ENCODE measurements at places on chromosomes 4 and X.
A peak's percentile ranks its signal among the peaks of the same experiment; 100 is the strongest.

DNA sequence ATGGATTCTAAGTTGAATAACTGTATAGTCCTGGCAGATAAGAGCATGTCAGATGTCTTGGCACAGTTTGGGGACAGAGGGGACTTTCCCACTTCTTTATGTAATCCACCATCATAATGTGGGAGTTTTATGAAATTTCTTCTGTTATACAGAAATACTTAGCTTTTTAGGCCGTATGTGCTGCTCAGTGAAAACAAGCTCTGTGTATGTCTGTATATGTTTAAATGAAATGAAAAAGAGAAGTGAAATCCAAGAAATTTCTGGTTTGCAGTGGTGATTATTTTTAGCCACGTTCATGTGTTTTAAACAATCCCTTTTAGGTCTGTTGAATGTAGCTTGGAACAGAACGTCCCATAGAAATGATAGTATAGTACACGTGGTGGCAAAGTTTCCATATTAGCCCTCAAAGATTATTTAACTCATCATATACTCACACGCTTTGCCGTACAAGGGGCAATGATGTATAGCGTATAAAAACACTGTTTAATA is 41.0 kb downstream of the GAB1 start:
- DNase-seq, result no peak

GRCh38 chr4:166341992-166342391 is 469.0 kb downstream of the TLL1 start:
- no peak for DNase-seq

GRCh38 chr4:139969635-139970266 is 184.2 kb downstream of the MAML3 start:
- no peak for DNase-seq

DNA sequence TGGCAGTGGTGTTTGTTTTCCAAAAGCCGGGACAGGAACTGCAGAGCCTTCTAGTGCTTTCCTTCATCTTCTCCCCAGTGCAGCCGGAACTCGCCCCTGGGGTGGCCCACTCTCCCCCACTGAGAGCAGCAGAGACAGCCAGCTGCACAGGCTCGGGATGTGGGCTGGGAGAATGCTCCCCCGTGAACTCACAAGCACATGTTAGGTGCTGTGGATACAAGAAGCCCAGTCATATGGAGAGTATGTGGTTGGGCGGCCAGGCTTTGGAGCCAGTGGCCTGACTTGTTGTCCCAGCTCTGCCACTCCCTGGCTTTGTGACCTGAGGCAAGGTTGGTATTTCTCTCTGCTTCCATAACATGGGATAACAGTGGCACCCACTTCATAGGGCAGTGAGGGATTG is 9.4 kb upstream of the KIAA0232 start:
- no peak for DNase-seq

DNA sequence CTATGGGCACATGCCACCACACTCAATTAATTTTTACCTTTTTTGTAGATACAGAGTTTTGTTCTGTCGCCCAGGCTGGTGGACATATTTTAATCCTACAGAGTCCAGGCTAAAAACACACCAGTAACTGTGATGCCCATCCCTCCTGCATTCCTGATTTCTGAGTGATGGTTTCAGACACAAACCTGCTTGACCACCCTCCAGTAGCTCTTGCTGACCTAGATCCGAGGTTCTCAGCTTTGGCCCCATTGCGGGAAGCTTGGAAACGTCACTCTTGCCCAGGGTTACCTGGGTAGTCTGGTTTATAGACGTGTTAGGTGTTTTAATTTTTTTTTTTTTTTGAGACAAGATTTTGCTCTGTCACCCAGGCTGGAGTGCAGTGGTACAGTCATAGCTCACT is 7.5 kb downstream of the CD99 start:
- DNase-seq, result no peak

DNA sequence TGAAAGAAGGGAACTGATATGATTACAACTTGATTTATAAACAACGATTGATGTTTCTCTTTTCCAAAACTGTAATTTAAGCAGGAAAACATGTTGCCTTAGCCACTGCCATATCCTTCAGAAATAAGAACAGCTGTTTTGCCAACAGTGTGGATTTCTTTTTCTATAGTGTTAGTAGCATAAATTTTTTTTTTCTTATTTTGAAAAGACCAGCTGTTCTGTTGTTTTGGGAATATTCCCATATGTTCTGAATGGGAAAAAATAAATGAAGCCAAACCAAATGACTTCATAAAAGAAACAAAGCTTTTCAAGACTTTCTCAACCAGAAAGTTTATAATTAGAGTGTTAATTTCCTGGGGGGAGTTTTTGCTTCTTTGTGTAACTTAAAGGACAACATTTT is 83.9 kb upstream of the ARHGAP24 start:
- DNase-seq, result no peak

- DNase-seq, result peak; percentile 3
Observed at GRCh38 chr4:54433686-54434085, 204.6 kb downstream of the PDGFRA start.

DNA sequence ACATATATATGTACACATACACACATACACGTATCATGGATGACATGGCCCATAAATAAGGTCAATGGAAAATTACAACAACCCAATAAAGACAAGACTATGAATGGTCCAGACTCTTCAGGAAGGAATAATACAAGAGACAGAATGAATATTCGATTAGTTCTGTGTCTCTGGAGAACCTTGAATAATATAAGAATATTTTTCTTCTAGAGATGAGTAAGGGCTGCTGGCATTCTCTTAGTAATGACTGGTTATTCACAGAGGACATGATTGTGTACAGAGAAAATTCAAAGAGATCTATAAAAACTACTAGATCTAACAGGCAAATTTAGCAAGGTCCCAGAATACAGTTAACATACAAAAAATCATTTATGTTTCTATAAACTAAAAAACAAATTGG is 23.3 kb downstream of the SPIN4 start:
- DNase-seq, result no peak

DNA sequence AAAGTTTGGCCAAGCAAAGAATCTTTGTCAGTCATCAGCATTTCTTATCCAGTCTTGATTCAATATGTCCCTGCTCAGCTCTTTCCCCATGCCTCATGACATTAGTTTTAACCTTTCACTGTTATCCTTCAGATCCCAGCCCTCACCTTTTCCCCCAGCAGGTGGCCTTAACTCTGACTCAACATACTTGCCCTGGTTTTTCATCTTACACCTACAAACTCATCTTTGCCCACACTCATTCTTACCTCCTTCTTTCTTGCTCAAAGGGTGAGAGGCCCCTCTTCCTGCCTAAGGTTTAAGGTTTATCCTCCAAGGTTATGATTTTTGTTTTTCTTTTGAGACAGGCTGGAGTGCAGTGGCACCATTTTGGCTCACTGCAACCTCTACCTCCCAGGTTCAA is 10.6 kb upstream of the ANXA5 start:
- DNase-seq, result no peak

- DNase-seq, result no peak
Observed at GRCh38 chrX:8748855-8749254, 16.9 kb upstream of the ANOS1 start.

DNA sequence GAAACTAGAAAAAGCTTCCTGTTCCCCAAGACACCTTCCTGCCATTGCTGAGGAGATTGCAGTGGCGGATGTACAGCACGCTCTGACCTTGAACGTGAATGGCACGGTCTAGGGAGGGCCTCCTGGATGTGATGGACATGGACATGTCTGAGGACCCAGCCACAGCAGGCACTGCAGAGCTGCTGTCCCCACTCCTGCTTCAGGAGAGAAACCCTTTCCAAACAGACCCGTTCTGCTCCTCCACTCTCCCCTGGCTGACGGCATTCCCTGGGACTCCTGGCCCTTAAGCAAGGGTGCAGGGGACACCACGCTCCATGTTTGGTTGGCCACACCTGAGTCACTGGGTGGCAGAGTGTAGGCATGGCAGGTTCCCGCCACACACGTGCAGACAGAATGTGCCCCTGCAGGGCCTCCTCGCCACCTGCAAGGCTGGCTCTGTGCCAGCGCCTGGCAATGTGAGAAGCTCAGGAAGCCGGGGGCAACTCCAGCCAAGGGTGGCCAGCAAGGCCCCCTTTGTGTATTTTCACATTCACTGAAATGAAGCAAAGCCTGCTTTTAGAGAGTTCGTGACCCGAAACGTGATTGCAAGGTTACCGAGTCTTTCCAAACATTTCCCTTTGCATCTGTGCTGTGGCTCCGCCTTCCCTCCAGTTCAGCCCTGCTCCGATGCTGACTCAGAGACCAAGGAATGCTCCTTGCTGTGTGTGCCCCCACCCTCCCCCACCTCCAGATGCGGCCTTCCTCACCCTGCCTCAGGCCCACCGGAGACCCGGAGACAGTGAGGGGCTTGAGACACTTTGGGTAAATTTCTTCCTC is 46.1 kb downstream of the HTRA3 start:
- DNase-seq, result peak; percentile 21

- DNase-seq, result no peak
Observed at GRCh38 chr4:113832803-113833202, 71.3 kb upstream of the CAMK2D start.

GRCh38 chrX:117808426-117808825 is 308.2 kb downstream of the KLHL13 start:
- no peak for DNase-seq

DNA sequence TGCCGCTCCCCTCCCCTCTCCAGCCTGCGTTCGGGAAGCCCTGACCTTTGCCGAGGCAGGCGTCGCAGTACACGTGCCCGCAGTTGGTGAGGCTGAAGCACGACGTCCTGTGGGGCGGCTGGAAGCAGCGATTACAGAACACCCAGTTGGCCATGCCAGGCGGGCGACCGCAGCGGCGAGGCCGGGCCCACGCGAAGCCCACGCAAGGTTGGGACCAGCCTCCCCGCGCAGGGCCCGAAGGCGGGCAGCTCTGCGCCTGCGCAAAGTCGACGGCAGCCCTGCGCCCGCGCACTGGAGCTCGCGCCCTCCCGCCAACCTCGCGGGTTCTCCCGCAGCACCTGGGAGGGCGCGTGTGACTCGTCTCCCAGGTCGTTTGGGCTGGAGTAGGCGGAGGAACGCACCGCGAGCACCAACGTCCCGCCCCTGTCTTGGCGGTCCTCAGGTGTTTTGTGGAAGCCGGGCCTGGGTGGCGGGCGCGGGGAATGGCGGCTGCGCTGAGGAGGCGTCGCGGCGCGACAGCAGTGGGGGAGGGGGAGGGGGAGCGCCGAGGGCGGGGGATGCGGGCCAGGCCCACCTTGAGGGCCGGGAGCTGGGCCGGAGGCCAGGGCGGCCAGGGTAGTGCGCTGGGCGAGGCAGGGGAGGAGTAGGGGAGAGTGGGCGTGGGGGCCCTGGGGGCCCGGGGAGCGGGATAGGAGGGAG is at the start of gene RNF212:
Gene RNF212 (minus strand): TSS at position 254 of the 699 bp plus-strand sequence. CDS start 100 bp downstream, at position 154.
- peak; percentile 14 for DNase-seq

DNA sequence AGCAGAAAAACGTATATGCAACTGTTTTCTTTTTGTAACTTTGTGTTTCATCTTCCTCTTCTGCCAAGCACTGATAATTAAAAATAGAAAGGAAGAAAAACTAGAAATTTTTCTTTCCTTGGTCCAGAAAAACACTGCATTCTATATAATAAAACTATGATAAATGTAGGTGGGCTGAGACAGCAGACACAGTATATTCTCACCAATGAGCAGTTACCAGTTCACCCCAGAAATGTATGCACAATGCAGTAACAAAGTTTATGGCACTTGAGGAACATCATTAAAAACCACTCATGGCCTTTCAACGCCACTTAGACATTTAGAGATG is 79.4 kb downstream of the FAT1 start:
- no peak for DNase-seq

DNA sequence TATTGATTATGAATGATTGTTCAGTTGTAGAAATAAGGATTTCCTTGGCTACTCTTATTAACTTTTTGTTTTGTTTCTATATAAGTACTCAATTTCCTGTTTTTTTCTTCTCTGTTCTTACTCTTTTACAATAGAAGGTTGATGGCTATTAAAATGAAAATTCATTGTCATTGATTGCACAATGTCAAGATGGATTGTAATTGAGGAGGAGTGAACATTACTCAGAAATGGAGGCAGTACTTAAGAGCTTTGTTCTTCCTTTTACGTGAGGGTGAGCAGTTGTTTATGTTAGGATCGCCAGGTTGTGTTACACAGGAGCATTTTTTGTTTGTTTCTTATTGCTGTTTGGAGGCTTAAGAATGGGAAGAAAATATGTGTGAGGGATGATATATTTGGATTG is 2062.4 kb downstream of the ARAP2 start:
- no peak for DNase-seq

- DNase-seq, result no peak
Observed at GRCh38 chrX:139077281-139078250, 366.0 kb upstream of the FGF13 start.

GRCh38 chrX:37060999-37061398 is 52.8 kb downstream of the FAM47C start:
- DNase-seq, result peak; percentile 15

DNA sequence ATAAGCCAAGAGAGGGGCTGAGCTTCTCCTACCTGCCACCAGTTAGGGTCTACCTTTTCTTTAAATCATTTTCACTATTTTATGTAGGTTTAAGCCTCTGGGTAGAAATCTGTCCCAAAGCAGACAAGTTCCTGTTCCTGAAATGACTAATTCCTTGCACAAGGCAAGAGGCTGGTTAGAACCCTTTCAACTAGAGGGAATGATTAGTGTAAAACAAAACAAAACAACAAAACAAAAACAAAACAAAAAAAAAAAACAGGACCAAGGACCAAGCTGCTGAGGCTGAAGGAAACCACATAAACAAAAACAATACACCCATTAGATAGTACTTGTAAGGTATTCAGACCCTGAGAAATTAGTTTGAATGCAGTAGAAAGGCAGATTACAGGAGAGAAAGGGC is 62.7 kb downstream of the MAML3 start:
- DNase-seq, result no peak

DNA sequence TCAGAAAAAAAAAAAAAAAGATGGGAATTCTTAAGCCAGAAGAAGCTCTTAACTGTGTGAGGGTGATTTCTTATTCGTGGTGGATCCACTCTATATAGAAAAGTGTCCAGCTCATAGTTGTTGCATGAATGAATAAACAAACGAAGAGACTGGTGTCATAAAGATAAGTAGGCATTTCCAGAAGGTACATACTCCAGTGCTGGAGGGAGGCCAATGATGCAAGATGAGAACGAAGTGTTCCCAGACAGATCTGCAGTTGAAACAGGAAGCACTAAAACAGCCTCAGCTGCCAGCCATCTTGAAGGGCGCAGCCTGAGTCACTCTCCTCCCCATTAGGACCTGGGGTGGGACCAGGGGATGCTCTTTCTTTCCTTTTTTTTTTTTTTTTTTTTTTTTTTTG is 47.4 kb upstream of the HOPX start:
- DNase-seq, result no peak

Measured in neural crest cell (in vitro differentiated cells).